ENCODE measurements at places on chromosomes 5 and 9.

DNA sequence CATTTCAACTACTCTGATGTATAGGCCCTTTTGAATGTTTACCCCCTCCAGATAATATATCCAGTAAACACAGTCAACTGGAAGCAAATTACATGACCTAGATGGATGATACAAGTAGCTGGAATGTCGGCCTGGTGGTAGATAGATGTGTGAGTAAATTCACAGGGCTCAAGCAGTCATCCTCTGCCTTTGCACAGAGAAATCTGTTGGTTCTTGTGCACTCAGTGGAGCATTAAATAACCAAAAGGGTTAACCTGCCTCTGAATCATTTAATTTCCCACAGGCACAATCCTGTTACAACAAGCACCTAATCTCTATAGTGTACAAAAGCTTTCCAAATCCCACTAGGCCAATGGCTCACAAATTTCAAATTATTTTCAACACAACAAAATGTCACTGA lies 668.3 kb downstream of the DNAH5 start:
- DNase-seq = no peak

DNA sequence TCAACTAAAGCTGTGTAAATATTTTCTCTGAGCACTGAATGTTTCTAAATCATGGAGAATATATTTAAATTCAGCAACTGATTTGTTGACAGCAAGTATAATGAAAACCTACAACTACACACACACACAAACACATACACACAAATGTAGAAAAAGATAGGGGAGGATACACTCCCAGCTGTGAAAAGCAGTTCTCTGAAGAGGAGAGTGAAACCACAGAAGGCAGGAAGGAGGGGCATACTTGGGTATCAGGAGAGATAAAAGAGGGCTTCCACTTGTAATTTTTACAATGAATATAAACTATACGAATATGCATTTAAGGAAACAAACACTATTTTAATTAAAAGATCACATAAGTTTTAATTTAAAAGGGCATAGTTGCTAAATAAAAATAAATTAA lies 227.8 kb upstream of the SLC24A2 start:
- DNase-seq = no peak

GRCh38 chr9:111287127-111287526 lies 42.9 kb downstream of the OR2K2 start:
- no peak for DNase-seq

GRCh38 chr5:83473346-83474160 lies 2.0 kb downstream of the VCAN start:
- no peak for DNase-seq

DNA sequence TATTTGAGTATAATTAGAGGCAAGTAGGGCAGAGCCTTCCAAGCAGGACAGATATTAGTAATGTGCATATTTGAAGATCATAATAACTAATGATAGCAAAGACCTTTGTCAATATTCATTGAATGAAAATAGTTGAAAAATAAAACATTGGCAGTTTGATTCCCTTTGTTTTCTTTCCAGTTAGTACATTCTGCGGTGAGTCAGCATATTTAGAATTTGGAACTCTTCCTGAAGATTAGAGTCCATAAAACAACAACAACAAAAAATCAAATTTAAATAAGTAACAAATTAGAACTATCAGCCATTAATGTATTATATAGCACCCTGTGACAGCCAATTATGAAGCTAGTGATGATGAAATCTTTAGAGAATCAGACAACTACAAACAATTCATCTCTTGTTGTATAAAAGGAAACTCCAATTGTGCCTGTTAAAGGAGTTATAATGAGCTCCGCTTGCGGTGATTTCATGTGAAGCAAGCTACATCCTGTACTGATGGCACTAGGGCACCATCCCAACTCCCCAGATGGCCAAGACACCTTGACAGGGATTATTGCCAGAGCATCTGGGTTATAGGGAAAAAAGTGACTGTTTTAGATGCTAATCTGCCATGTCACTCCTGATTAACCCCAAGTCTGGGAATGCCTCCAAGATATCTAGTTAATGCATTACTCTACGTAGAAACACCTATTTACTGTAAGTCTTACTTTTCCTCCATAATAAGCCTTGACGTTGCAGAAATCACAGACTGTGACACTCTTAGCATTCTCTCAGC lies 6.8 kb downstream of the IFNA8 start:
- DNase-seq = no peak

DNA sequence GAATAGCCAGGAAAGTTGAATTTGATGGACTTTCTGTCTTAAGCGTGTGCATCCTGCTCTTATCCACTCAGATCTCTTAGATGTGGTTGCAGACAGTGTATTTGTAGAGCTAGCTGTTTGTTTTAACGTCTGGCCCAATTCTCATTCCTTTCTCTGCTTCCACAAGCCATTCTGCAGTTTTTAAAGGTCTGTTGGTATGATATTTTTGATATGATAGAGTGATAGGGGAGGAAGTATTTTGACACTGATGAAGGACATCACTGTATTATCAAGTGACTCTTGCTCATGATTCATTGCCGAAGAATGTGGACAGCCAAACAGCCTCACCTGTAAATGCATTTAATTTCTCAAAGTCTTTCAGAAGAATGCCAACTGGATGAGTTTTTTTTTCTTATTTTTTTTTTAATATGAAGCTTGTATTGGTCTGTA lies 4.5 kb downstream of the TJP2 start:
- DNase-seq = no peak

DNA sequence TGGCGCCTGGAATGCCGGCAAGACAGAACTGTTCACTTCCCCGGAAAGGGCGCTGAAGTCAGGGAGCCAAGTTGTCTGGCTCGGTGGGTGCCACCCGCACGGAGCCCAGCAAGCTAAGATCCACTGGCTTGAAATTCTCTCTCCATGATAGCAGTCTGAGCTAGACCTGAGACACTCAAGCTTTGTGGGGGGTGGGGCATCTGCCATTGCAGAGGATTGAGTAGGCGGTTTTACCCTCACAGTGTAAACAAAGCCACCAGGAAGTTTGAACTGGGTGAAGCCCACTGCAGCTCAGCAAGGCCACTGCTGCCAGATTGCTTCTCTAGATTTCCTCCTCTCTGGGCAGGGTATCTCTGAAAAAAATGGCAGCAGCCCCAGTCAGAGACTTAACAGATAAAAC lies 277.4 kb downstream of the SLCO4C1 start:
- no peak for DNase-seq

- no peak for DNase-seq
These were observed 134.7 kb upstream of the DMRT1 start for GRCh38 chr9:706606-707459.
